Activated gamma-delta T cell (primary cell): ENCODE measurements at places on chromosomes 7 and 10.

DNA sequence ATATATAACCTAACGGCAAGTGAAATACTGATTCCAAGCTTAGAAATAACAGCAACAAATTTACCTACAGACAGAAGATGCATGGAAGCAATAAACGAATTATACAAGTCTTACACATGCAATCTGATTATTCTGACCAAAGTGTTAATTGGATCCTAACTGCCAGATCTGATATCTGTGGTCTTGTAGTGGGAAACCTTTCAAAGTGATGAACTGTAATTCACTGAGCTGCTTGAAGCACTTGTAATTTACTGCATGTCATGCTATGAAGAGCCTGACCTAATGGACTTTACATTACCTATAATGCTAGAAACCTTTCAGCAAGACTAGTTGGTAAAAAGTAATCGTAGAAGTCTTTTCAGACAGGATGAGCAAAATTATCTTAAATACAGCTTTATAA lies 205.6 kb downstream of the FOXP2 start:
- DNase-seq, result no peak

DNA sequence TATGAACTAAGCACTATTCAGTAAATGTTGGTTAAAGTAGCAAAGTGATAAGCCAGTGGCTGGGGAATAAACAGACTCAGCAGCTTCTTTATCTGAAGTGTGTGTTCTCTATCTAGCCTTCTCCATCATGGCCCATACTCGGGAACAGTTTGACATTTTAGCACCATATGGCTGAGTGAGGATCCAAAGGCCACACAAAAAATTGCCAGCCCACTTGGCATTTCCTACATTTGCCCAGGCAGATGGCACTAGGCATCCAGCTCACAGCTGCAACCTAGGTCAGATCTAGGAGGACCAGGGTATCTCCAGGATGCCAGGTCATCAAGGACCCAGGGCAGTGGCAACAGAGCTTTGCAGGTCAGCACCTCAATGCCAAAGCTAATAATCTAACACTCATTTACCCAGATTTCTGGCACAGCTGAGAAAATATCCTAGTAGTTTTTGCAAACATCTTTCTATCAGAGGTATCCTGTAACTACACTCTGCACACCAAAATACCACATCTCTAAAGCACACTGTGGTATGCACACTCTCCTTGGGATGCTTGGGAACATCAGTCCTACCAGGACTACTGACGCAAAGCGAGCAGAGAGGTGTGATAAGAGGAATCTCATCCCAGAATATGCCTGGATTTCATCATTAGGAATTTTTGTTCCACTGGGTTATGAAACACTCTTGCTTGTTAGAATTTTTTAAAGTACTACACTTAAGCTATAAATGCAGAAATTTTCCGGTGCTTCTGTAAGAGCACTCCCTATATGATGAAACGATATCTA lies 61.7 kb downstream of the DOCK4 start:
- DNase-seq, result no peak

DNA sequence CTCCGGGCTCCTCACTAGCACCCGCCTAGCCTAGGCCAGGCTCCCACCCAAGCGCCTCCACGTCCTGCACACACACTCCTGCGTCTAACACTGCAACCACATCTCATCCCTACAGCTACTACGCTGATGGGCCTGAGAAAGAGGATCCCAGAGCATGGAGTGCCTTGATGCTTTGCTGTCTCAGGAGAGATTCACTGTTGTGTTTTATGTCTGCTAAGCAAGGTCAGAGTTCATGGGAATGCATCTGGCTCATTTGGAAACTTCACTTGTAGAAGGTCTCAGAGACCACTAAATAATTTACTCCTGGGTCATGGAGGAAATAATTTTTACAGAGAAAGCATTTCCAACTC lies 88.7 kb downstream of the SLIT1 start:
- DNase-seq, result no peak

- no peak for DNase-seq
These were observed 20.5 kb downstream of the GPER1 start for GRCh38 chr7:1108264-1108920.

DNA sequence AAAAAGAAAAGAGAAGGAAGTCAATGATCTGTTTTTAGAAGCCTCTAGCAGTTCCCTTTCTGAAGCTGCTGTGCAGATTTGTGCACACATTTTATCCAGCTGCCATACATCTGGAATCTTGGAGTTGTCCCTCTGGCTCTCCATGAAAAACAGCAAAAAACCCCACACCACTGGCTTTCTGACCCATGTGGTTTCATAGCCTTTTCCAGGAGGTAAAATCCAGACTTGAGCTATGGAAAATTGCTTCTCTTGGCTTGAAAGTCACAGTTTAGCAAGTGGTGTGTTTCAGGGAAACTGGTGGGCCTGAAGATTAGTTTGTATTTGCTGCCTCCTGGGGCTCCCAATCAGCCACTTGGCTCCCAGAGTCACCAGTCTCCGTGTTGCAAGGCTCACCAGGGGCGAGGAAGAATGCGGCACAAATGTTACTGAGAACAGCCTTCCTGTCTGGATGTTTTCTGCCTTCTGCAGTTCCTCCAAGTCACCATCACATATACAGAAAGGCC lies 50.1 kb upstream of the ADRB1 start:
- no peak for DNase-seq

- DNase-seq, result no peak
These were observed 20.4 kb downstream of the LRMDA start for GRCh38 chr10:75451831-75452230.

- DNase-seq, result no peak
These were observed 623 bp upstream of the CEP41 start for GRCh38 chr7:130441408-130441869.

DNA sequence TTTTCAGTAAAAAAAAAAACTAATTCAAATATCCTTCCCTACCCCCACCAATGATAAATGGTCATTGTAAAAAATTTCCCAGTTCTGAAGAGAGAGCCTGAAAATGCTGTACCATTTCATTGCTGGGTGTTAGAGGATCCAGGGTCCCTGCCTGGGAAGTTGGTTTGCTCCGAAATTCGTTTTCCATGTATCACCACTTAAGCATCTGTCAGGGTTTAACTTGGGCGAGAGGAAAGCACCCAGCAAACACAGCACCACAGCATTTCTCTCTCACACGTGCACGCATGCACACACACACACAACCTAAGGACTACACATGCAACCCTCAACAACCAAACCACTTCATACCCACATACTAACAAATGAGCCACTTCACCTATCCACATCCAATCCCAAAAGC lies 42.1 kb upstream of the EMX2 start:
- no peak for DNase-seq

DNA sequence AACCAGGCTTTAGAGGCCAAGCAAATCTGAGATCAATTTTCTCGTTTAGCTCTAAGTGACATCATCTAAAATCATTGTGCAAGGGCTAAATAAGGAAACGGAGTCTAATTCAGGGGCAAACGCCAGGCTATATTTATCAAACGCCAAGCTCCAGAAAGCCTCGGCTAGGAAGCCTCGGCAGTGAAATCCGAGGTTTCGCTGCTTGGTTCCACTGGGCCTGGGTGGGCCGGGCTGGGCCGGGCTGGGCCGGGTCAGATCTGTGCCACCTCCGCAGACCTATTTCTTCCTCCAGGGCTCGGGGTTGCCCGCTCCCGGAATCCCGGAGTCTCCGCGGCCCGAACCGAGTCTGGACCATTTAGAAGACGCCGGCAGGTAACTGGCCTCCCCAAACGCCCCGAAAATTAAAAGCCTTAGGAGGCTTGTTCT lies 459 bp upstream of the FEZF1 start:
- no peak for DNase-seq

GRCh38 chr7:128121711-128122530 lies 90.7 kb upstream of the LRRC4 start:
- DNase-seq, result no peak

- DNase-seq, result no peak
These were observed 283.6 kb downstream of the BICC1 start for GRCh38 chr10:58796242-58796641.

DNA sequence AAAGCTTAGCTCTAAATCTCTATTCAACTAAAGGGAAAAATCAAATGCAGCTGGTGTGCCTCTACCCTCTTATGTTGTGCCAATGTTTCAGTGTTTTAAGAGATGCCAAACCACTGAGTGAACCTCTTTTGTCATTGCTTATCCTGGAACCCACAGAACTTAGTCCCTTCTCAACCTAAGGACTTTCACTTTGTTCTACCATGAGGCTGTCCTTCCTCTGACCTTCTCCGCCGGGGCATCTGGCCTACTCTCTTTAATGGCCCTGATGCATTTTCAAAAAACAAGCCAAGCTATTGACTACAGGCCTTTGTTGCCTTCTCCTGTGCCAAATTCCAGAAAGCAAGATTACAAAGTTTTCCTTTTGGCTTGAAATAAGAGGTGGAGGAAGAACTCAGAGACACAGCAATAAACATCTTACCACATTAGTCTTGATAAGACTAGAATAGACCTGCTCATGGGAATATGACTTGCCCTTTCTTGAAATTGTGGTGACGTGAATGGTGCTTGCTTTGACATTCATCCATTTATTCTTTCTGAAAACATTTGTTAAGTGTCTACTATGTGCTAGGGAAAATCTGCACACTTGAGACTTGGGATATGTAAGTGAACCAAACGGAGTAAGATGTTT lies 253.2 kb upstream of the SMIM30 start:
- DNase-seq, result no peak

GRCh38 chr7:45001138-45001694 lies 1.2 kb downstream of the CCM2 start:
- no peak for DNase-seq

DNA sequence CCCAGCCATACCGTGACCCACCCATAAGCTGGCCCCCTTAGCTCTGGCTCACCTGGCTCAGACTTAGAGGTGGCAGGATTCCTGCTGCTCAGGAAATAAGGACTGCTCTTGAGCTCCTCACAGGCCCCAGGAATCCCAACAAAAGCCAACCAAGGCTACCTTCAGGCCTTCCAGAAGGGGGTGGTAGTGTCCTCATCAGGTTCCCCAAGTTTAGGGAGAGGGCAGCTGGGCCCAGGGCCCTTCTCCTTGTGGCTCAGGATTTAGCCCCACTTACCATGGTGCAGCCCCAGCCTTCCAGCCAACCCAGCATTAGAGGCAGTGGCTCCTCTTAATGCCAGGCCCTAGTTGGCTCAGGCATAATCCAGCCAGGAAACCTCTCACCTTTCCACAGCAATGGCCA lies 23.5 kb downstream of the NPFFR1 start:
- no peak for DNase-seq

- DNase-seq, result no peak
These were observed 6.2 kb upstream of the IGF2BP3 start for GRCh38 chr7:23476286-23477156.

DNA sequence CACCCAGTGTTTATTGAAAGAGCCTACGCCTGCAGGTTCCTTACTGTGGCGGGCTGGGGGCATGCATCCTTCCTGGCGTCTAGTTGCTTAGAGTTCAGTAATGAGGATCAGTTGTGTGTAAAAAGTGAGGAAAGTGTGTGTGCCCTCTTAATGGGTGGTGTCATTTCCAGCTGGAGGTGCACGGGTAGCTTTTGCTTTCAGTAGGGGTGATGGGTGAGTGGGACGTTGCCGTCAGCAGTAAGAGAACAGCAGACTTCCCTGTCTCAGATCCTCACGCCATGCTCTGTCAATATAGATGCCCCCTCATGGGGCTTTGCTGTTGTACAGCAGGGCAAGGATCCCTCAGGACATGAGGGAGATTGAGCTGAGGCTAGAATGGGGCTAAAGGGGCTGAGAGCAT lies 352.6 kb upstream of the GALNT17 start:
- DNase-seq, result no peak

DNA sequence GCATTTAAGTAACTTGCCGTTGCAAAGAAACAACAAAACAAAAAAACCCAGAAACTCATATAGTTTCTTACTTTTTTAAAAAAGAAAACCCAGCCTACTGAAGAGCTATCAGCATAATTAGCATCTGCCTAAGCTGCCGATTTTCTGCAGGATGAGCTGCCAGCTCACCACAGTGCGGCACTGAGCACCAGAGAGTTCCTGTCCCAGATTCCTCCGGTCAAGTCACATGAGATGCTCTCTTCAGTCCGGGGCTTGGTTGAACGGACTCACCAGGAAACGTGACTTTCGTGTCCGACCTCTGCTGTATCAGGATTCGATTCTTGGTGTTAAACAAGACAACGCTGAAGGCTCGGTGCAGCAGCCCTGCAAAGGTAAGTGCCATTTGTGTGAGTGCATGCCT lies 3.2 kb downstream of the IDI2 start:
- no peak for DNase-seq

GRCh38 chr7:101941481-101942383 lies 124.3 kb downstream of the CUX1 start:
- no peak for DNase-seq

GRCh38 chr10:111335826-111336225 lies 259.0 kb downstream of the ADRA2A start:
- no peak for DNase-seq

DNA sequence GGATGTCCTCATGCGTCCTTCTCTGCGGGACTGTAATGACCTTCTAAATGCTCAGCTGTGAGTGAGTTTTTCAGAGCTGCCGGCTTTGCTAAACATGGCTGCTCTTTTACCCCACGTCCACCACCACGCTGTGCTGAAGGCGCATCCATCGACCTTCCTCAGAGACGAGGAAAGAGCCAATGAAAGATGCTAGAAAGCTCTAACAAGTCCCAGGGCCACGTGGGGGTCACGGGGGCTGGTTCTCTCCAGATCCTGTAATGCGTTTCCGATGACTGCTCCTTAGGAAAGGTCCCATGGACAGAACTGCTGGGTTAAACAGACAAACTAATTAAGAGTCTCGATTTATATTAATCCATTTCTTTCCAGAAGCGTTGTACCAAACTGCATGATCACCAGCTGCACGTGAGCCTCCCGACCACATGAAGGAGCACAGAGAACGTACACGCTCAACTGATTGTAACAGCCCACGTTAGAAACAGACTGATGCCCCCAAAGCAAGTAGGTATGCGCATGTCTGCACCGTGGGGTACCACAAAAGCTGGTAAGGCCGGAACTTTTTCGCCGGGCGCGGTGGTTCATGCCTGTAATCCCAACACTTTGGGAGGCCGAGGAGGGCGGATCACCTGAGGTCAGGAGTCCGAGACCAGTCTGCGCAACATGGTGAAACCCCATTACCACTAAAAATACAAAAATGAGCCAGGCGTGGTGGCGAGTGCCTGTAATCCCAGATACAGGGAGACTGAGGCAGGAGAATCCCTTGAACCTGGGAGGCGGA lies 109.6 kb downstream of the TCERG1L start:
- no peak for DNase-seq

GRCh38 chr10:78602201-78602932 lies 466.4 kb upstream of the ZMIZ1 start:
- no peak for DNase-seq

- DNase-seq, result no peak
These were observed 32.8 kb upstream of the SLC18A3 start for GRCh38 chr10:49577182-49577925.
